Stimulated activated CD8-positive, alpha-beta memory T cell treated with anti-CD3 and anti-CD28 coated beads, Interleukin-7, amount 100 ng/mL, for 1 hour (primary cell): ENCODE measurements at places on chromosomes 5 and 9.

GRCh38 chr9:97510797-97511654 lies 9.6 kb downstream of the TMOD1 start:
- no peak for DNase-seq

- DNase-seq, result no peak
Observed at GRCh38 chr5:101976933-101977332, 319.2 kb downstream of the SLCO4C1 start.

- no peak for DNase-seq
Observed at GRCh38 chr5:133933670-133934295, 34.6 kb downstream of the C5orf15 start.

DNA sequence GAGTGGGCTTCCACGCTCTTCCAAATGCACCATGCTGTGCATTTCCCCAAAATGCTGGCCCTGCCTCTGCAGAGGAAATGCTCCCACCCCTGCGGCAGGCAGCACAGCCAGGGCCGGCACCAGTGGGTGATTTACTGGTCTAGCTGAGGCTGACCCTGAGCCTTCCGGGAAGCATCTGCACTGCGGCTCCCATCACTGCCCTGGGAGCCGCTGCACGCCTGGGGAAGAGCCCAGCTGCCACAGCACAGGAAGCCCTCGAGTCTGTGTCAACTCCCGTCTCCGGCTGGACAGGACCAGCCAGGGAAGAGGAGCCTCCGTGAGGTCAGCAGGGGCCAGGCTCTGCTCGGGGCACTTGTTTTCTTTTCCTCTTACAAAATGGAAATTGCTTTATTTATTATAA lies 25.1 kb upstream of the EEIG1 start:
- DNase-seq, result no peak

DNA sequence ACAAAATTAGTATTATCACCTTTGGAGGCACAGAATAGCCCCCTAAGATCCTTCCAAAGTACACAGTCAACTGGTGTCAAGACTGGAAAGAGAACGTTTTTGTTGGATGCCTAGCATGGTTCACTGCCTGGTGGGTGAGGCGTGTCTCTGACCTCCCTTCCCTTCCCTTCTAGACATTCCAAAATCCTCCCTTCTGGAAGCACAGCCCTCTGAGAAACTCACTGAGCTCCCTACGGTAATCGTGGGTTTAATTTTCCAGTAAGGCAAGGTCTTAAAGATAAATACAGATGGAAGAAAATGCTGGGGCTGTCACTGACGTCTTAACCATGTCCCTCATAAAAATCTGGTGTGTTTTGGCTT lies 138.8 kb downstream of the LIFR start:
- no peak for DNase-seq
